ENCODE measurements at places on chromosomes 16 and 17.

- DNase-seq, result no peak
Observed at GRCh38 chr16:19926449-19927390, 42.1 kb upstream of the GPRC5B start.

DNA sequence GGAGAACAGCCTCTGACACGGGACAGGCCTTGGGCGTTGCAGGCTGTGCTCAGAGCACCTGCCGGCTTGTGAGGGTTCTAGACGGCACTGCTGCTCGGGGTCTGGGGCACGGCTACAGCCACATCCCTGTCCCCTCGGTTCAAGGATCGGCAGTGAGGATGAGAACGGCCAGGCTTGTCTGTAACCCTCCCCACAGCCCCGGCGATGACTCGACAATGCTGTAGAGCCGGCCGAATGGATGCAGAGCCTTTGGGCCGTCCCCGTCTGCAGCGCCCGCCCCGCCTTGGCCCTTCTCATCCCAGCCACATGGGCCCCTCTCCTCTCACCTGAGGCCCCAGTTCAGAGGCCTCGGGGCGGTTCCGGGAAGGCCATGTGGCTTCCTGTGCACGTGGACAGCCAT lies 49.0 kb upstream of the METRNL start:
- DNase-seq, result no peak

GRCh38 chr17:37490638-37491614 lies 1.2 kb downstream of the DUSP14 start:
- peak; percentile 2 for DNase-seq

- DNase-seq, result no peak
Observed at GRCh38 chr17:5238333-5238732, 3.7 kb upstream of the SCIMP start.

DNA sequence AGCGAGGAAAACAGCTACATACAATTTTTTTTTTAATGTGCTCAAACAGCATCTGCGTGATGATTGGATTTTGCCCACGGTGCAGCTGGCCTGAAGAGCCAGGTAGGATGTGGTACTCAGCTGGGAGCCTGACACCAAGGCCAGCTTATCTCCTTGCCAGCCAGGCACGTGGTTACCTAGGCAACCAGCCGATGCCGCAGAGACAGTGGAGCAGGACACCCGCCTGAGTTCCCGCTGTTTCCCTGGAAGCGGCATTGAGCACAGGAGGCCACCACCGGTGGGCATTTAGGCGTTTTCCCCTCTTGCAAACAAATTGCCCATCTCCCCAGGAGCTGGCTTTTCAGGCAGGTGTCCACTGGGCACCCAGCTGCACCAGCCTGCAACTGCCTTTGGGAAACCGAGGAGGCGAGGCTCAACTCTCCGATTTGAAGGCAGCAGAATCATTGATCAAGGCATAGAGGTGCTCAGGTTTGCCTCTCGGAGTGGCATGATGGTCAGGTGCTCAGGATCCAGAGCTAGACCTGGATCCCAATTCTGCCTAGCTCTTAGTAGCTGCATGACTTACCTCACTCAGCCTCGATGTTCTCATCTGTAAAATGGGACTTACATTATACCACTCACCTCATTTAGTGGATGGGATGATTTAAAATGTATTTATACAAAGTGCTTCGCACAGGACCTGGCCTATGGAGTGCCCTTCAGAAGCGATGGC lies 137.5 kb upstream of the PLCG2 start:
- no peak for DNase-seq

All from CD8-positive, alpha-beta memory T cell (primary cell).